Stomach (tissue), 19 donors: ENCODE measurements at places on chromosomes 11 and 22. TPM values are rescaled to one million over a fixed set of nuclear protein-coding genes. Genes with fewer than 3 reads are reported as not detected.
A peak's percentile ranks its signal among the peaks of the same experiment; 100 is the strongest.

GRCh38 chr11:58787903-58788302, 56.2 kb upstream of the GLYAT start:
- DNase-seq: no peak

- DNase-seq: peak; percentile 92
These were observed 95.5 kb upstream of the PARVA start for GRCh38 chr11:12281571-12282478.

DNA sequence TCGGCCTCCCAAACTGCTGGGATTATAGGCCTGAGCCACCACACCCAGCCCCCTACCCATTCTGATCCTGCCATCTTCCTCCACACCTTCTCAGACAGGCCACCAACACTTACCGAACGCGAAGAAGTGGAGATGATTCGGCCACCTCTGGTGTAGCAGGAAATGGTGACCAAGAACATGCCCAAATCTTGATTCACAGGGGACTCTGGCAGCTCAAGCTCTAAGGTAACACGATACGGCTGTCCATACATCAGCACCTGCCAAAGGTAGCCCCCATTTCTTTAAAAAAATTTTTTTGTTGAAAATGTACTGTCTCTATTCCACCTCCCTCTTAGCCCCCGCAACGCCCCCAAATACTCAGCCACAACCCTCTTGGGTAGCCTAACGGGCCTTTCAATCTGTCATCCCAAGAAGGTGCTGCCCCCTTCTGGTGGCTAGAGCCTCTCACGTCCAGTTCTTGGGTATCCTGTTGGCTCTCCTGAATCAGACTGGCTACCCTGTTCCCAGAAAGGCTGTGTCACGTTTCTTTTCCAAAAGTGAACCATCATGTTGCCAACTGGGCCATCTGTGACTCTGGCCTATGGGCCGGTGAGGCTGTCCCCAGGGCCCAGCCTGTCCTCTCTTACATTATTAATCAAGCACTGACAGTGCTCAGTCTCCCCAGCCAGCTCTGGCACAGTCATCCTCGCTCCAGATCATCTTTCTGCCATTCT, 5.3 kb upstream of the LRRN4CL start:
- peak; percentile 85 for DNase-seq

DNA sequence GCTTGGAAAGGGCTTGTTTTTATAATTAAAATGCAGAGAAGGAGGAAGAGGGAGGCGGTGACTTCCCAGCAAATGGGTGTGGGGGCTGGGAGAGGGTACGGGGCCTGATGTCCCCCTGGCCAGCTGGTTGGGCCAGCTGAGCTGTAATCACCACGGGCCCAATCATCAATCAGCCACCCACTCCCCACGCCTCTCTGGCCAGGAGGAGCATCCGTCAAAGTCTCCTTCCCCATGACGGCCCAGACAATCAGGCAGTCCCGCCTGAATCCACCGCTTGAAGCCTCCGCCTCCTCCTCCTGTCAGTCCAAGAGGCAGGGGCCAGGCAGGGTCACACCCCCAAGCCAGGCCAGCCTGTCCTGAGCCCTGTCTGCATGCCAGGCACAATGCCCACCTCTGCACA, 13.3 kb upstream of the CABP7 start:
- DNase-seq: no peak

- DNase-seq: no peak
These were observed 286.8 kb downstream of the BLID start for GRCh38 chr11:121829159-121829643.

DNA sequence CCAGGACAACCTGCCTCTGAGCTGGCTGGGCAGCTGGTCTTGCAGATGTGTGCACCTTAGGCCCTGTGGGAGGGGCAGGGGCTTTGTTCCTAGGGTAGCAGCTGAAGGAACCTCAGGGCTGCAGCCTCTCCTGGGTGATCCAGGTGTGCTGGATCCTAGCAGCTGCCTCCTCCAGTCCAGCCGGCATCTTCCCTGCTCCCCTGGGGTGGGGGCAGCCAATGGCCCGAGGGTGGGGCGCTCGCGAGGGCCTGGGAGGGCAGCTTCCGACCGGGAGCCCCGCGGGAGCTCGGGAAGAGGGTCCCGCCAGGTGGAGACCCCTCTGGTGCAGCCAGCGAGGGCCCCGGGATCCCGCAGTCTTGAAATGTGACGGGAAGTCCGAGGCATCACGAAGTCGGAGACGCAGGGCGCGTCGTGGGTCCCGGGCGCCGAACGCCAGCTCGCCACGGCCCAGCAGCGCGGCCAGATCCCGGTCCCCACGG, 1.7 kb downstream of the IFITM1 start:
- DNase-seq: no peak

DNA sequence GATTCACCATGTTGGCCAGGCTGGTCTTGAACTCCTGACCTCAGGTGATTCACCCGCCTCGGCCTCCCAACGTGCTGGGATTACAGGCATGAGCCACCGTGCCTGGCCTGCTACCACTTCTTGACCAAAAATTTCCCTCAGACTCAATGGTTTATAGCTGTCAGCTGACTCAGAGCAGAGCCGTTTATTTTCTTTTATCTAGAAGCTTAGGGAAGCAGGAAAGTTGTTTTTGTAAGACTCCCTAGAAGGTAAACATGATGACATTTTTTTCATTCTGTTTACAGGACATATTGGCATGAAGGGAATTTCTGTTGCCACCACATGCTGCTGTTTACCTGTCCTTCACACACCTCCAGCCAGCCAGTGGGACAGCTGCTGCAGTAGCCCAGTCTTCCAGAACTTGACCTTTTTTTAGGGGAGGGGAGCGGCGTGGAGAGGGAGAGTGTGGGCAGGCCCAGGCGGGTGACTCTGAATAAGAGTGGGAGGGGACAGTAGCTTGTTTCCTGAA, 56.1 kb upstream of the PTPRJ start:
- DNase-seq: peak; percentile 51

DNA sequence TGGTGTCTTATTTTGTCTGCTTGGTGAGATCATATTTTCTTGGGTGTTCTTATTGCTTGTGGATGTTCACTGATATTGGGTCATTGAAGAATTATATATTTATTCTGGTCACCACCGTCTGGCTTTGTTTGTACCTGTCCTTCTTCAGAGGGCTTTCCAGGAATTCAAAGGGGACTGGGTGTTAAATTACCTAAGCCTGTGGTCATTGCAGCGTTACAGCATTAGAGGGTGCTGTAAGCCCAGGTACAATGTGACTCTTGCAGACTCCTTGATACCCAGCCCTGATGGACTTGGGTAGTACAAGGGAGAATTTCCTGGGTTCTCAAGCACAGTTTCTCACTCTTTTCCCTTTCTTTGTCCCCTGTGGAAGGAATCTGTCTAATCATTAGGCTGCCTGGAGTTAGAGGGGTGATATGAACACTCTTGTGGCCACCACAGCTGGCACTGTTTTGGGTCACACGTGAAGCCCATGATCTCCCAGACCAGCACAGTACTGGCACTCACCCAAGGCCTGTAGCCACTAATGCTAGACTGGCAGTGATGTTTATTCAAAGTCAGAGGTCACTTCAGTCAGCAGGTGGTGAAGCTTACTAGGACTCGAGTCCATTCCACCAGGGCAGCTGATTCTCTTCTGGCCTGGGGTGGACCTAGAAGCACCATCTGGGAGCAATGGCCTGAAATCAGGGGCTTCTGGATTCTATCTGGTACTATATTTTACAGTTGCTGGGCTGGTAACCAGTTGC, 56.1 kb upstream of the NARS2 start:
- DNase-seq: no peak

- no peak for DNase-seq
These were observed 17.5 kb upstream of the CBX7 start for GRCh38 chr22:39169797-39170466.

GRCh38 chr22:27820896-27821866, 19.6 kb upstream of the MN1 start:
- DNase-seq: peak; percentile 58

- DNase-seq: no peak
These were observed 119.8 kb downstream of the KCNQ1OT1 start for GRCh38 chr11:2580061-2580421.

DNA sequence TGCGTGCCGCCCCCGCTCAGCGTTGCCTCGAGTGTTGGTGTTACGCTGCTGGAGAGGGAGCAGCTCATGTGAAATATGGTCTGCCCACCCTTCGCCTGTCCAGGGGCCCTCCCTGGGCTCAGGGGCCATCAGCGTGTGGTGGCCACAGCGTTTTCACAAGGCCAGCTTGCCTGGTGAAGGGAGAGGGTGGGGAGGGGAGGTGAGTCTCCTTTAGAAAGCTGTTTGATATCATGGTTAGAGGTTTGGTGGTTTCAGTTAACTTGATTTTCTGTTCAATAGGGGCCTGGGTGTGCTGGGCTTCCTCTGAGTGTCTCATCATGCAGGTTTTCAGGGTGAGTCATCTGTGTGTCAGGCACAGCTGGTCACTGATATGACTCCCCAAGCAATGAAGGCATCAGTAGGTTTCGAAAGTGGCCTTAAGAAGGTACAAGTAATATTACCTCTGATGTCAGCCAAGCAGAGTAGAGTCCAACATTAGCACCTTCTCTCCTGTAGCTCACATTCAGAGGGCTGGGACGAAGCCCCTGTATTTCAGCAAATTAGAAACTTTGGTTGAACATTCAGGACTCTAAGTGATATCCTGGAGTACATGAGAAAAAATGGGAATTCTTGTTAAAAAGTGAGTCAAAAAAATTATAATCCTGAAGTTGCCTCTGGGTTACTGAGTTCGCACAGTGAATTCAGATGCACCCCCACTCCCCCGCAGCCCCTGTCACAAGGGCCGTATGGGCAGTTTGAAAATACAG, 172.5 kb downstream of the TBC1D22A start:
- peak; percentile 61 for DNase-seq

DNA sequence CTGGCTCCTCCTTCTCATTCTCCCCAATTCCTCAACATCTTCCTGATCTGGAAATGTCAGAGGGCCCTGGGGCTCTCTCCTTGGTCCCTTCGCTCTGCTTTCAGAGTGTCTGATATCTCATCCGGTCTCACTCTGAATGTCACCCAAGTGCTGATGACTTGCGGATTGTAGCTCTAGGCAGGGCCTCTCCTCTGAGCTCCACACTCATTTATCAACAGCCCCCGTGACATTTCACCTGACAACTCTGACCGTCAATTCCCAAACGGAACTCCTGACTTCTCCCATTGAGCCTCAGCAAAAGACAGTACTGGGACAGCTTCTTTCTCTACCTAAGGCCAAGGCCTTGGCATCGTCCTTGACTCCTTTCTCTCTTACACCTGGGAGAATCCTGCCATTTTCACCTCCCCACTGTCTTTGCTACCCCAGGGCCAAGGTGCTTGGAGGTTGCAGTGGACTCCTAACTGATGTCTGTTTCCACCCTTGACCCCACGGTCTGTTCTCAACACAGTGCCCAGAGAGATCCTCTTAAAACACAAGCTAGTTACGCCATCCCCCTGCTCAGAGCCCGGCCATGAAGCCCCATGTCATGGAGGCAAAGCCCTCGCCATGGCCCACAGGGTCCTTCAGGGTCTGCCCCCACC, 57.5 kb upstream of the THY1 start:
- no peak for DNase-seq

DNA sequence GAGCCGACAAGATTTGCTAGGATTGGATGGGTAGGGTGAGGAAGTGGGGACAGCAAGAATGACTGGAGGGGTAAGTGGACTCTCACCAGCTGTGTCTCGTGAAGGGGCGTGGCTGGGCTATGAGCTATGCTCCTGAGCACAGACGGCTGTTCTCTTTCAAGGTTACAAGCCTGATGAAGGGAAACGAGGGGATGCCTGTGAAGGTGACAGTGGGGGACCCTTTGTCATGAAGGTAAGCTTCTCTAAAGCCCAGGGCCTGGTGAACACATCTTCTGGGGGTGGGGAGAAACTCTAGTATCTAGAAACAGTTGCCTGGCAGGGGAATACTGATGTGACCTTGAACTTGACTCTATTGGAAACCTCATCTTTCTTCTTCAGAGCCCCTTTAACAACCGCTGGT, 19.9 kb downstream of the F2 start:
- no peak for DNase-seq

- peak; percentile 89 for DNase-seq
These were observed 42.0 kb downstream of the FAM83F start for GRCh38 chr22:40036591-40037225.

GRCh38 chr22:48896766-48897644, 930.7 kb downstream of the BRD1 start:
- DNase-seq: no peak

GRCh38 chr22:31094021-31094551, 13.0 kb downstream of the SMTN start:
- no peak for DNase-seq

- DNase-seq: no peak
These were observed 38.9 kb downstream of the CABIN1 start for GRCh38 chr22:24049978-24050377.

DNA sequence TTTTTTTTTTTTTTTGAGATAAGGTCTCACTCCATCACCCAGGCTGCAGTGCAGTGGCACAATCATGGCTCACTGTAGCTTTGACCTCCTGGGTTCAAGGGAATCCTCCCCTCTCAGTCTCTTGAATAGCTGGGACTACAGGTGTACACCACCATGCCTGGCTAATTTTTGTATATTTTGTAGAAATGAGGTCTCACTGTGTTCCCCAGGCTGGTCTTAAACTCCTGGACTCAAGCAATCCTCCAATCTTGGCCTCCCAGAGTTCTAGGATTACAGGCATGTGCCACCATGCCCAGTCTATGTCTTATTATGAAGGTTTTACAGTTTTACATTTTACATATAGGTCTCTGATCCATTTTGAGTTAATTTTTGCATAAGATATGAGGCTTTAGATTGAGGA, 20.4 kb upstream of the MAPK1 start:
- no peak for DNase-seq

GRCh38 chr22:45787759-45788158, 116.1 kb downstream of the ATXN10 start:
- DNase-seq: no peak

GRCh38 chr11:60251485-60252212, 8.7 kb upstream of the MS4A4E start:
- no peak for DNase-seq

GRCh38 chr11:119710417-119710816, 18.6 kb downstream of the NECTIN1 start:
- DNase-seq: no peak

The ISX gene
- total RNA-seq: 53.0 TPM

The NCAPH2 gene
- total RNA-seq: 26.3 TPM

The RAG2 gene
- total RNA-seq: not detected

The LRRC56 gene
- total RNA-seq: 8.1 TPM

The DCHS1 gene
- total RNA-seq: 16.5 TPM

The OR6T1 gene
- not detected for total RNA-seq

The CDC42EP1 gene
- 143 TPM for total RNA-seq

The SF1 gene
- 235 TPM for total RNA-seq

The TEX54 gene
- not detected for total RNA-seq

The BSX gene
- not detected for total RNA-seq
